ENCODE measurements at places on chromosomes 7 and 10.
A peak's percentile ranks its signal among the peaks of the same experiment; 100 is the strongest.

- DNase-seq, result no peak
These were observed 120.6 kb downstream of the LRRC4 start for GRCh38 chr7:127910670-127911069.

GRCh38 chr7:29988424-29989256 lies 961 bp downstream of the SCRN1 start:
- peak; percentile 45 for DNase-seq

- DNase-seq, result no peak
These were observed 96.9 kb downstream of the OSBPL3 start for GRCh38 chr7:24882989-24883621.

- DNase-seq, result no peak
These were observed 62.7 kb downstream of the C10orf120 start for GRCh38 chr10:122636953-122637352.

- no peak for DNase-seq
These were observed 130.4 kb downstream of the MBL2 start for GRCh38 chr10:52642208-52642607.

DNA sequence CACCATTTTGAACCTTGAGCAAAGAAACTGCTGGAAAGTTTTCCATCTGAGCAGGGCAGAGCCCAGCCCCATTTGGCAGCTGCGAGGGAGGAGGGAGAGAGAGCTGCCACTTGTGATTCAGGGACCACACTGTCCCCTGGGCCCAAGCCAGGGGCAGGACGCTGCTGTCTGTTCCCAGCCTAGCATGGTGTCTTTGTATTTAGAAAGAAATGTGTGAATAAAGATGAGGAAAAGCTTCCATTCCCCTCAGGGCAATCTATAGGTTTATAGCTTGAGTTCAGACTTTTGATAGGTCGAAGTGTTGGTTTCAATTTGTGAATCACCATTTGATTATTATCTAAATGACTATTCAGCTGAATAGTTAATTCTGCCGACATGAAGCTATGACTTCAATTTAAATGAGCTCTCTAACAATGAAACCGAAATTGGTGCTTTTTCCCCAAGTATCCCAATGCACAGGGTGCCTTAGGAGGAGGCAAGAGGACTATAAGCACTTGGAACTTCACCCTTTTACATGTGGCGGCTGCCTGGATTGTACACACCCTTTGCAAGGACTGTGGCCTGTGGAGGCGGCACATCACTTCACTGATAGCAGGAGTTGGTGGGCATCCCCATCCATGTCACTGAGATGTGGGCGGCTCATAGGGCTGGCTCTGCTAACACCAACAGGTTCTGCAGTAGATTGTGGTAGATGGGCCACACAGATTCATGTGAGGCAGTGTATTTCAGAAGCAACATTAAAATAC lies 223.5 kb downstream of the CCDC3 start:
- DNase-seq, result no peak

DNA sequence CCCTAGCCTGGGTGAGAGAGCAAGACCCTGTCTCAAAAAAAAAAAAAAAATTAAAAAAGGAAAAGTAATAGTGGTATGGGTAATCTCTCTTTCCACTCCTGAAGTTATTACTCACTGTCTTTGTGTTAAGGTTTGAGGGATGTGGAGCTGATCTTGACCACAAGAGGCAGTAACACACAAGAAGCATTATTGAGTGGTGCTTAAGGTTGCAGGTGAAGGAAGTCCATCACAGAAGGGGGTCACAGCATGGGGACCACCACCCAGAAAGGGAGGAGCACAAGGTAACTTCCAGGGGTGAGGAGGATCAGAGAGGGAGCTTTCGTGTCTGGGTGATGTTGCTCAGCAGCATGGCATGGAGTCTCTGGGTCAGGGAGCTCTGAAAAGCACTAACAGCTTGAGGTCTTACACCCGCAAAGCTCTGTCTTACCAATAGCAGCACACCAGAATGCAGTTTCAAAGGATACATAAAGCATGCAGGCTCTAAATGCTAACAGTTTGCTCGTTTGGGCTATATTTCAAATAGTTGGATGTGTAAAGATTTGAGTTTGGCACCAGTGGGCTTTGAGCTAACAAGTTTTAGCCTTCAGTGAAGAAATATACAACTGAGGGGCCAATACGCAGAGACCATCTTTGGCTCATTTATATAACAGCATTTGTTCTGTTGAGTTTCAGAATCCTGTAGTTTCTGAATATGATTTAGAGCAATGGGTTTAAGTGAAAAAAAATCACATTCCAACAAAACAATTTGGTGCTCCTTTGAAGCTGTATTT lies 100.4 kb upstream of the DNAJC1 start:
- DNase-seq, result no peak

DNA sequence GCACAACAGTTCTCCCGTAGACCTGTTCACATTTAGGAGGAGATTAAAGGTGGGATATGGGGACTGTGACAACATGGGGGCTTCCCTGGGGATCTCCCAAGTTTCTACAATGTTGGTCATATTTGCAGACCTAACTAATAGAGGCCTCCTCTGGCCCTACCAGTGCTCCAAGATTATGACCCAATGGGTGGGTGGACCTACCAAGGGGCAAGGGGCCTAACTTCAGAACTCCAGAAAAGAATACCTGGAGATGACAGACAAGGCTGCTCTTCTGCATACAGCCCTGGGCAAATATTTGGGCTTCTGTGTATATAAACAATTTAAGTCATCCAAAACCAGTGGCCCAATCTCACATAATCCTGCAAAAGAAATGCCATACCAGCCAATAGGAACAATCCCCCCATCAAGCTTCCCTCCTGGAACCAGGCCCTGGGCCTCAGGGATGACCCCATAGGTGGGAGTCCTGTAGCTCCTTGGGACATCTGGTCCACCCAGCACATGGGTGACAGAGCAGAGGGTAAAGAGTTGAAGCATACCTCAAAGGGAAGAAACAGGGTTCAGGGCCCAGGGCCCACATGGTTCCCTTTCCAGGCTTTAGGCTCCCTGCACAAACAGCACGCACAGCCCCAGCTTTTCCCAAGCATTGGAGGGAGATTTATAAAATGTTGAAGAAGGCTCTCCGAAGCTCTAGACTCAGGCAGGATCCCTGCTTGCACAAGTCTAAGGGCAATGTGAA lies 86.1 kb upstream of the CHST15 start:
- no peak for DNase-seq

DNA sequence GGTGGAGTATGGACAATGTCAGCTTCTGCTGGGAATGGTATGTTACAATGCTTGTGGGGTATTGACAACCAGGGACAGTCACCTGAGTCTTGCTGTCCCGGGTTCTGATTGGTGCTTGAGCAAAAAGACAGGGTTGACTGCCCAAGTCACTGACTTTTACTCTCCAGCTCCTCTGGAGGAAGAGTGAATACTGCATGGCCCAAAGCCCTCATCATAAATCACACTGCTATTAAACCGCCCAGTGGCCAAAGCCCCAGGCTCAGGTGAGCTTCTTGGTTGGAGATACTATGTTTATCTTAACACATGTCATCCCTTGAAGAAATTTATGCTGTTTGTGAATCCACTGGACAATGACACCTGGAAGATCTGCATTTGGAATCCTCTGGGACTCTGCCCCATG lies 90.0 kb upstream of the IGFBP3 start:
- no peak for DNase-seq

DNA sequence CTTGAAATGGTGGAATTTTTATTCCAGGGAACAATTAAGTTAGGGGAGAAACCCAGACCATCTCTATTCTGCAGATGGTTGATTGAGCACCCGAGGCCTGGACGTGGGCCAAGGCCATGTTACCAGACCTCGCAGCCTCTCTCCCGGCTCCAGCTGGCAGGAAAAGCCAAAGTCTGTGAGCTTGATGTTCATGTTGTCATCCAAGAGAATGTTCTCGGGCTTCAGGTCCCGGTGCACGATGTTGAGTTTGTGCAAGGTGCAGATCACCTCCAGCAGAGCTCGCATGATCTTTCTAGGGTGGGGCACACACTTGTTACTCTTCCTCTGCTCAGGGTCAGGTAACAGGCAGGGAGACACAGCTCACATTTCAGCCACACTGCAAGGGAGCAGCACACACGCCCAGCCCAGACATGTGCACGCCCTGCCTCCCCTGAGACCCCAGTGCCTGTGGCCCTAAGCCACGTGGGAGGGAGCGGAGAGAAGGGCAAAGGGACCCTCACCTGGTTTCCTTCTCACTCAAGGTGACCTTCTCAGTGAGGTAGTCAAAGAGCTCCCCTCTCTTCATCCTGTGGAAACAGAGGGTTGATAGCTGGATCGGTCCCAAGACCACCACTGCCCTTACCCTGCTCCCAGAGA lies 9.5 kb downstream of the PHKG1 start:
- no peak for DNase-seq

- no peak for DNase-seq
These were observed 4.3 kb upstream of the ELFN1 start for GRCh38 chr7:1665549-1666316.

DNA sequence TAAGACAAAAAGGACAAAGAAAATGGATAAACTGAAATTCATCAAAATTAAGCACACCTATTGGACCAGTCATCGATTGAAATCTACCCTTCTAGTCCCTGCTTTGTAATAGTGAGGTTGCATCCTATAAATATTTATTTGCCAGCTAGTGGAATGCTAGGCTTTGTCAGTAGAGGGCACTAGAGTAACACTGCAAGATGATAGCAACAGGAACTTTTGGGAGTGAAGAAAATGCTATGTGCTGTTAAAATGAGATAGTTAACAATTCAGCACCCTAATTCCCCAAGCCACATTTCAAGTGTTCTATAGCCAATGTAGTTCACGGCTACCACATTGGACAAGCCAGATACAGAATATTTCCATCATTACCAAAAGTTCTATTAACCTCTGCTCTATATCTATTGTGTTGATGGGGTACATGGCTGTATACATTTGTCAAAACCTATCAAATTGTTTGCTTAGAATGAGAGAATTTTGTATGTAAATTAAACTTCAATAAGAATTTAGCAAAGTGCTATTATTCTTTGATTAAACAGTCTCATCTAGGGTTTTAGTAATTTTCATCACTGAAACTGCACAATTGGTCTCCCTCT lies 69.8 kb downstream of the LSMEM1 start:
- peak; percentile 24 for DNase-seq

GRCh38 chr7:391961-392524 lies 102.1 kb downstream of the FOXL3 start:
- DNase-seq, result no peak

DNA sequence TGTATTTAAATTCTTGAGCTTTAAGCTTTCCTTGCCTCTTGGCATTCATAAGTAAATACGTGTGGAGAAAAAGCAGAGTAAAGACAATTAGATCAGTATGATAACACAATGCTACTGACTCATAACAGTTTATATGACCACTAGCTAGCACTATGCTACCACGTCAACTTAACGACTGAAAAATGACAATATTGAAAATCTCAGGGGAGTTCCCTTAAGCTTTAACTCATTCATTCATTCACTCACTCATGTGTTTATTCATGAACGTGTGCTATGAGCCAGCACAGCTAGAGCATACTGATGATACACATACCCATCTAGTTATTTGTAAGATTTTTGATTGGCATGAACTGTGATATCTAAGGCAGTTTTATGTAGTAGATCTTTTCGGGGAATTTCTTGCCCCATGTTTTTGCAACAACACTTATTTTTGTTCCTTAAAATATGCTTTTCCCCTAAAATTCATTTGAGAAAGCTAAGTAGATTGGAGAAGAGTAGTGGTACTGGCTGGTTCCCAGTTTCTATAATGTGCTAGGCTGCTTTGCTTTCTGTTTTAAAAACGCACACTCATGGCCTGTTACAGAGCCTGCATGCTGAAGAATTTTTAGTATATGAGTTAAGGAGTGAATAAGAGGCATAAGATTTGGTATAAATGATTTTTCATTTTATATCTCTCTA lies 57.4 kb upstream of the ACBD5 start:
- no peak for DNase-seq

- DNase-seq, result no peak
These were observed 135.8 kb downstream of the PLCE1 start for GRCh38 chr10:94129393-94130130.

- DNase-seq, result no peak
These were observed 38.8 kb downstream of the TBXAS1 start for GRCh38 chr7:139867847-139868246.

DNA sequence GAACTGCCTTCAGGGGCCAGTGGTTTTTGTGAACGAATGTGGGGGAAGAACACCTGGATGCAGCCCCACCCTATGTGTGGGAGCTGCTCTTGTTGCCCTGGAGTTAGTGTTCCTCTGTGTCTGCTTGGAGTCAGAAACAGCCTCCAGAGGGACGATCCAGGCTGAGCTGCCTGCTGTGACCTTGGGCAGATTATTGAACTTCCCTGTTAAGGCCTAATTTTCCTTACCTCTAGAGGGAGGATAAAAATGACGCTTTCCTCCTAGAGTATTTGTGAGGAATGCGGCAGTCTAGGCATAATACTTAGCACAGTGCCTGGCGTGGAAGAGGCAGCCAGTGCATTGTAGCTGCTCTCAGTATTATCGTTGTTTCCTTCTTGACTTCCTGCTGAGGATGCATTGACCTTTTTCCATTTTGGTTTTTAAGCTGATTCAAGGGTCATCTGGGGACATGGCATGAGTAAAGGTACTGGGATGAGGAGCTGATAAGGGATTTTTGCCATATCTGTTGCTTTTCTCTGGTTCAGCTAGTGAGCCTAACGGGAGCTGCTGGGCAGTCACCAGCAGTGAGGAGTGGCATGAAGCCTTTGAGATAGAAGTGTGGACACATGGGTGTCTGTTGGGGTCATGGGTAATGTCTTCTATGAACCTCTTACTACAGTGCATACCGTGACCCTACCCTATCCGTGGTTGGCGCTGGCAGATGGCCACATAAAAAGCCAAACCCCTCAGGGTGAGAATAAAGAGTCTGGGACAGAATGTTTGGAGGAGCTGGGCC lies 6.4 kb downstream of the ZFYVE27 start:
- DNase-seq, result no peak

DNA sequence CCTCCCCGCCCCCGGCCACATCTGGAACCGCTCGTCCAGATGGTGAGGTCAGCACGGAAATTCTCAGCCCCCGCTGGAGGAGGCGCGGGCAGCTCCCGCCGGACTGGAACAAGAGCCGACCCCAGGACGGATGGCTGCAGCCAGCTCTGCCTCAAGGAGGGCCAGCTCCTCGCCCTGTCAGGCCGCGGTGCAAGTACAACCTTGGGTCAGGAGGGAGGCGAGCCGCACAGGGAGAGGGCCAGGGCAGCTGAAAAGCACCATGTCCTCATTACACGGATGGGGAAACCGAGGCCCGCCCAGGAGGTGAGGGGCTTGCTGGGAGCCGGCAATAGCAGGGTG lies 3.8 kb upstream of the GRIFIN start:
- no peak for DNase-seq

- DNase-seq, result no peak
These were observed 379.0 kb upstream of the FZD8 start for GRCh38 chr10:36021096-36021495.

DNA sequence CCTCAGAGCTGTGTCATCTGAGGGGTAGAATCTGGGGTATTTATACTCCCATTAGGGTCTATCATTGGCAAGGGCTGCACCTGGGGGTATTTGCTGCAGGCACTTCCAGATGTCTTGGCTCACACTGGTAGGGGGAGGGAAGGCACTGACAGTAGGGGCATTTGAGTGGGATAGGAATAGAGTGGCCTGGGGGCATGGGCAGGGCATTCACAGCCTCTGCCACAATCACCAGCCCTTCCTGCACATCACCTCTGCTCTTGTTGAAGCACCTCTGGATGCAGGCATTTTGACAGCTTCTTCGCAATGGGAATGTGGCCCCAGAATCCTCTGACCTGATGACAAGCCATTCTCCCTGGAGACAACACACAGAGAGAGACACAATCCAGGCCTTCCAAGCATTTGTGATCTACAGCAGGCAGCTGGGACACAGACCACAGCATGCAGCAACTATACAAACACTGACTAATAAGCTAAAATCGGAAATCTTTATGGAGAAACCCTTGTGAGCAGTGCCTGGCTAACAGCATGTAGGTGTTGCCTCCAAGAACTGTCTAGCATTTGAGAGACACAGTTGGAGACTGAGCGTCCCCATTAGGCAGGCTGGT lies 178.5 kb downstream of the KCNMA1 start:
- no peak for DNase-seq
